Activated CD4-positive, alpha-beta T cell treated with anti-CD3 and anti-CD28 coated beads, Interleukin-2, amount 10 ng/mL, durations not matched to agents 7 days and 5 days (primary cell): ENCODE measurements at places on chromosomes 3 and 15.
A peak's percentile ranks its signal among the peaks of the same experiment; 100 is the strongest.

DNA sequence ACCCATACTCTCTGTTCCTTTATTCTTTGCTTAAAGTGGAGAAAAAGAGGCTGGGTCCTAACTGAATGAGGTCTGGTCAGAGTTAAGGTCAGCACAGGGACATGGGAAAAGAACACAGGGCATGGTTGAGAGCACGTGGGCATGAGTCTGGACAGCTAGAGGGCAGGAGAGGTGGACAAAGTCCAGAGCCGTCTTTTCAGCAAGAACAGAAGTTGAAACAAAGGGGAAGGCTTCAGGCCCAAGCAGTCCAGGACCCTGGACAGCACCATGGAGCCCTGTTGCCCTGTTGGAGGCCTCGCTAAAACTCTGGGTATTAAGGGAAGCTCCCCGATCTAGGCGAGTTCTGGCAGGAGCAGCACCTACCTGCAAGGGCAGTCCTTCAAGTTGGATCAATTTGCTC lies 50.7 kb downstream of the XYLB start:
- DNase-seq, result peak; percentile 39

- no peak for DNase-seq
These were observed 1126.8 kb downstream of the SI start for GRCh38 chr3:163951397-163951987.

GRCh38 chr3:49910409-49911123 lies 6.9 kb upstream of the MST1R start:
- DNase-seq, result no peak

GRCh38 chr3:71282976-71283375 lies 300.6 kb downstream of the FOXP1 start:
- DNase-seq, result no peak

GRCh38 chr3:112965656-112966055 lies 9.2 kb downstream of the CD200R1 start:
- no peak for DNase-seq

- DNase-seq, result no peak
These were observed 94.1 kb upstream of the PRICKLE2 start for GRCh38 chr3:64319391-64319790.

GRCh38 chr3:178706411-178706810 lies 170.2 kb downstream of the KCNMB2 start:
- no peak for DNase-seq

DNA sequence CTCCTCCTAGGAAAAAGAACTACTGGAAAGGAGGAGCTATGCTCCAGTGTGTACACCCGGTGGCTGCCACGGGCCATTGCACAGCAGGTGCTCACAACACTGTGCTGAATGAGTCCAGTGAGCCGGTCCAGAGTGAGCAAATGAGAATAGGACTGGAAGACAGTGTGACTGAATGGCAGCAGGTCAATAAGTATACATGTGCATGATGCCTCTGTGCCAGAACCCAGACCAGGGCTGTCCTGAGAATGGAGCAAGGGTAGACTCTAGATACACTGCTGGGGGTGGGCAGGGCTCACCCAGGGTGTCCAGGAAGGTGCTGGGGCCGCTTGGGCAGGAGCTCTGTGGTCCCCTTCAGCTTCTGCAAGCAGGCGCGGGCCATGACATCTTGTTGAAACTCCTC lies 8.3 kb downstream of the POLG start:
- no peak for DNase-seq

DNA sequence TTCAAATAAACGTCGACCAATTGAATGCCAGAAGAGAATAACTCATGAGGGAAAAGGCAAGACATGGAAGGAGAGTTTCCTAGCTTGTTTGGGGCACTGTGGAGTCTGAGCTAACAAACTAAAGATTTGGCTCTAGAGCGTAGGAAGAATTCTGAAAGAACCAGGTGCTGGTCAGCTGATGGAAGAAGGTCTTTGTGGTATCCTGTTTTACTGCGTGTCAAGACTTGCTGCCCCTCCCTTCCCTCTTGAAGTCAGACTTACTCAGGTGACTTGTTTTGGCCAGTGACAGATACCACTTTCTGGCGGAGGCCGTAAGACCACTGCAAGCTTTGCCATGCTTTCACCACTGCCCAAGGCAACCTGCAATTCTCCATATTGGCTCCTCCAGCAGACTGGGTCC lies 673 bp upstream of the HCLS1 start:
- no peak for DNase-seq

DNA sequence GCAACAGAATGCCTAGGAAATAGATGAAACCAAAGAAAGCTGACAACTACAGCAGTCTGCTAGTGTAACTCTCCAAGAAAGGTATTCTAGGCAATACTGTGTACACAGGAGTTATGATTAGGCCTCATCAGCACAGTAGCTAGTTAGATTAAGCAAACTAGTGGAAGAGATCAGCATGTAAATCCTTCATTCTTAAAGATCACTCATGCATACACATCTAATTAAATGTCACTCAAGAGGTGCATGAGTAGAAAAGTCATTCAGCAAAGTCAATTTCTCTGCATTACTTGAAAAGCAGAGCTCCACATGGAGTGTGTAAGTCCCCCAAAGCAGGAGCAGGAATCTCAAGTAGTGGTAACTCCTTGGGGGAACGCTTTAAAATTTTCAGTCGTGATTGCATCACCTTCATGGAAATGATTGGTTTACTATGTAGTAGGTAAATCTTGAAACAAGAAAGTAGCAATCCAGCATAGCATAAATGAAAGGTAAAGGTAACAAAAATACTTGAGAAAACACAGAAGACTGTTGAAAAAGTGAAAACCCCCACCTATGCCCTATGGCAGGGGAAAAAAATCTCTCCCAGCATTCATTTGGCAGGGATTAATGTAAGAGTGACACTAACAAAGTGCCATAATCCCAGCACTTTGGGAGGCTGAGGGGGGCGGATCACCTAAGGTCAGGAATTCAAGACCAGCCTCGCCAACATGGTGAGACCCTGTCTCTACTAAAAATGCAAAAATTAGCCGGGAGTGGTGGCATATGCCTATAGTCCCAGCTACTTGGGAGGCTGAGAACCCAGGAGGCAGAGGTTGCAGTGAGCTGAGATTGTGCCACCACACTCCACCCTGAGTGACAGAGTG lies 29.4 kb upstream of the PPIB start:
- no peak for DNase-seq

GRCh38 chr3:141710888-141711616 lies 27.0 kb upstream of the RNF7 start:
- DNase-seq, result no peak
